ENCODE measurements at places on chromosomes 4 and X.
A peak's percentile ranks its signal among the peaks of the same experiment; 100 is the strongest.

- no peak for DNase-seq
Measured at GRCh38 chr4:106316773-106317409, 541 bp downstream of the AIMP1 start.

DNA sequence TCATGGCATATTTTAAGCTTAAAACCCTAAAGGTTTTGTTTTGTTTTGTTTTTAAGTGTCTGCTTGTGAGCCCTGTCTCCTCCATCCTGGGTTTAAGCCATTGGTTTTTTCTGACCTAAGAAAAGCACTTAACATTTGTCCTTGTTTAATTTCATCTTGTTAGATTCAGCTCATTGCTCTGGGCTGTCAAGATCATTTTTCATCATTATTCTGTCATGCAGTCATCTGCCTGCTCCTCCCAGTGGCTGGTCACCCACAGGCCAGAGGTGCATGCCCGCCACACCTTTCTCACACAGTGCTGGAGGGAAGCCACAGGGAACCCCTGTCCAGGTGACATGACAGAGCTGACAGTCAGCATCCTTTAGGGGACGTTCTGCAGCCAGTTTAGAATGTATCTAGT is 11.7 kb upstream of the REELD1 start:
- no peak for DNase-seq

DNA sequence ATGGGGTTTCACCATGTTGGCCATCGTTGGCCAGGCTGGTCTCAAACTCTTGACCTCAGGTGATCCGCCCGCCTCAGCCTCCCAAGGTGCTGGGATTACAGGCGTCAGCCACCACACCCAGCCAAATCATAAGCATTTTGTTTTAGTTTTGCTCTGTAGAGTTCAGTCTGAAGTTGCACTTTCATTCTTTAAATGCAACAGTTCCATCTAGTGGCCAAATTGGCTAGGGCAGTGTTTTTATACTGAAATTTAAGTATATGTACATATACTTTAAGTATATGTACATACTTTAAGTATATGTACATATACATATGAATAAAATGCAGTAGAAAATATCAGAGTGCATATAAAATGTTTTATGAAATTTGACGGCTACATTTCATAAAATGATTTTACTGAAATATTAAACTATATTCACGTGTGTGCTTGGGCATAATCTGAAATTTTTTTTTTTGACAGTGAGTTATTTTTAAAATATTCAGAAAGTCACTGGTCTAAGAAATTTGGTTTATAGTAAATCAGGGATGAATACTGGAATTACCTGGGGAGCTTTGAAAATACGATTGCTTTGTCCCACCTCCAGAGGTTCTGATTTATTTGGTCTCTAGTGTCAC is 145.5 kb downstream of the NWD2 start:
- peak; percentile 43 for DNase-seq

DNA sequence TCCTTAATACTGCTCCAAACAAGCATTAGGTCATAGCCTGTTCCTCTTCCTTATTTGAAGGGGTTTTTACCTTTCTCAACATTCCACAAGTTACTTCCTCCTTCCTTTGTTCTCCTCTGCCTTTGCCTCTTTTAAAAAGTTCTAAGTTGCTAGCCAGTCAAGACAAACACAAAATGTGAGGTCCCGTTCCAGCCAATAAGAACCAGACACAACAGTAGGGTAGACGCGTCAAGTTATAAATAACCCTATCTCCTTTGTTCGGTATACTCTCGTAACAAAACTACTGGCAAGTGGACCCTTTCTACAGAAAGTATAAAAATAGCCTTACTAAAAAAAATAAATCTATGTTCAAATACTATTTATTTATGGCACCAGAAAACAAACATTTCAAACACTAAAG is 6.3 kb upstream of the ACE2 start:
- DNase-seq, result no peak

- DNase-seq, result no peak
Measured at GRCh38 chr4:124635331-124635730, 77.2 kb downstream of the ANKRD50 start.

All from NCI-H2081 treated with DMSO at 0.1 percent for 48 hours (cell line).